Activated CD4-positive, CD25-positive, alpha-beta regulatory T cell (primary cell): ENCODE measurements at places on chromosomes 7 and 10.

DNA sequence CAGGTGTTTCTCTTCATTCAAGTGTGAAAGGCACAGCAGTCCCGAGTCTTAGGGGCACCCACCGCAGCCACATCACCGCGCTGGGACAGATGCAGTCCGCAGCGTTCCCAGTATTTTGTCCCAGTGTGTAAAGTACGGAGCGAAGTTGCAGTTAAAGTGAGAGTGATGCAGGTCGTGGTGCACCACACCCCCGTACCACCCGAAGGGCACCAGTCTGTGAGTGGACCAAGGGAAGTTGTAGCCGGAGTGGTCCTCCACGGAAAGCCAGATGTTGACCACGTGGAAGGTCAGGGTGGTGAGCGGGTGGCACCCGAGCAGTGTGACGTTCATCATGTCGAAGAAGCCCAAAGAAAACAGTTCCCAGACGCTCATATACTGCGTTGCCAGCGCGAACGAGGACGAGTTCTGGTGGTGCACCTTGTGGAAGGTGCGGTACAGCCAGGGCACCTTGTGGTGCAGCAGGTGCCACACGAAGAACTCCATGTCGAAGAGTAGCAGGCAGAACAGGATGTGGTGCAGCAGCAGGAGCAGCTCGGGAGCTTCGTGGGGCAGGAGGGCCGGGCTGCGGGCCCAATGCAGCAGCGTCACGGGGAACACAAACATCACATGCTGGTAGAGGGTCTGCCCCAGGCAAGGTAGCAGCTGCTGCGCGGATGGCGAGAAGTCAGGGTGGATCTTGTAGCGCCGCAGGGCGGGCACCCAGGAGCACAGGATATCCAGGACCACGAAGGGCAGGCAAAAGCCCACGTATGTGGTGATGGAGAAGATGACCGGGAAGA lies 526 bp downstream of the CH25H start:
- DNase-seq, result no peak

DNA sequence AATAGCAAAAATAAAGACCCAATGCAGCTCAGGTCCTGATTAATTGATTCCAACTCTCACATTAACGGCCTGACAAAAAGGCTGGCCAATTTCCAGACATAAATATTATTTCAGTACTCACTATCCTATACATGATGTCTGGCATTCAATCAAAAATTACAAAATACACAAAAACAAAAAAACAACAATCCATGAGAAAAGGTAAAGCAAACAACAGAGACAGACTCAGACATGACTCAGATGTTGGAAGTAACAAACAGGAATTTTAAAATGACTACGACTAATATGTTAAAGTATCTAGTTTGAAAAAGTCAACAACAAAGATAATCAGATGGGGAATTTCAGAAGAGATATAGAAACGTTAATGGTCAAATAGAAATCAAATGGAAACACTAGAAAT lies 152.8 kb downstream of the AMPH start:
- DNase-seq, result no peak

DNA sequence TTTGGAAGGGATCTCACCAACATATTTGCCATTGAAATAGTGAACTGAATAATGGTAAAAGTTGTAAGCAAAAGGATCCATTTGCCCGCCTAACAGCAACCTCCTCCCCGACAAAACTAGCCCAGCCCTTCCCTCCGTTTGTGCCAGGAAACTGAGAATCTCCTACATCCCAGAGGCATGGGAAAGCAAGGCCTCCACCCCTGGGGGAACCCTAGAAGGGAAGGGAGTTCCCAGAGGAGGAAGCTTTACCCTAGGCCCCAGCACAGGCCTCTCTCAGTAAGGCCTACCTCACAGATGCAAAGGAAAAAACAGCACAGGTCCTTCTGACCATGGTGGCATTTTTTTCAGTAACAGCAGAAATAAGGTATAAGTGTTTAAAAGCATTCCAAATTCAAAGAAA lies 229.7 kb downstream of the ELMO1 start:
- DNase-seq, result no peak

DNA sequence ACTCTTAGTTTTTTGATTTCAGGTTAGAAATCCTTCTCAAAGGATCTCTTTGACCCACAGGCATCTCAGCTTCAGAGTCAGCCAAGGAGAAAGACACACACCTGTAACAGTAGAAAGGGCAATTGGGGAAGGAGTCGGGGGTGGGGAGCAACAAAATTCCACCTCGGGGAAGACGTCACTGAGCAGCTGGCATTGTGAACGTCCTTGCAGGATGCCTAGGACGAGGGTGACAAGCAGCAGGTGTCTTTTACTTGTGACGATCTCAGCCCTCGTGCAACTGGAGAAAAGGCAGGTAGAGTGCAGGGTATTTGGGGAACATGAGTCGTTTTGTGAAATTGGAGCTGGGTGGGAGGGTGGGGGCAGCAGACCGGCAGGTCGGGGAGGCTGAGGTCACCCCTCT lies 627.0 kb downstream of the ACTR3B start:
- no peak for DNase-seq

DNA sequence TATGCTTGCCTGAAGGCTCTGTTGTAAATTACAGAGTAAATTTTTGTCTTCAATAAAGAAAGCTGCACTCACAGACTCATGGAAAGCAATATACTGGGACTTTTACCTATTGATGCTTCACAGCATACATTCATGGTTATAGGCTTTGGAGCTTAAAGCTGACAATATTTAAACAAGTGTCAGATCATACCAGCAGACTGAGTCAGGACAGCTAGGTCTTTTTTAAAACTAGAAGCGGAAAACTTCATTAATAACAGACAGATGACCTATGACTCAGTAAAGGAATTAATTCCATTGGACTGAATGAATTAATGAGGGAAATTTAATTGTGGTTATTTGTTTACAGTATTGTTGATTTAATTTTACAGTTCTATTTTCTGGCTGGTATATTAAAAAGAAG lies 165.8 kb upstream of the DGKB start:
- no peak for DNase-seq

DNA sequence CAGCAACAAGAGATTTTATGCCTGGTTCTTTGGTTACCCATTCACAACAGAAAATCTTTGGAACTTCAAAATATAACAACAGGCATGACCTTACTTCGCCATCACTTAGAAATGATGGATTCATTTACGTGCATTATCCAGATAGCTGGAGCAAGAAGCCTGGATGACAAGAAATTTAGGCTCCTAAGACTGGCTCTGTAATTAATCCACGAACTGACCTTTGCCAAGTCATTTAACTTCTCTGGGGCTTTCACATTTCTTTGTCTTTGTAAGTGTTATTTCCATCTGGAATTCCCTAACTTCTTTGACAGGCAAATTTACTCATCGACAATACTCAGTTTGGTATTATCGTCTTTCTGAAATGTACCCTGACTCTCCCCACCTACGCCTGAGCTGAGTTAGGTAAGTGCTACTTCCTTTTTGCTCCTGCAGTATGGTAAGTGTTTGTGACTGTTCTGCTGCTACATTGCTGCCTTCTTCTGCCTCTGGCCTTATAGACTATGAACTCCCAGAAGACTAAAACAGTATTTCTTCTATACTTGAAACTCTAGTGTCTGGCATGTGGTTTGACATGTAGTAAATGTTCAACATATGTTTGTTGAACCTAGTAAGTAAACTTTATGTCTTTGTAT lies 5.5 kb upstream of the MDFIC start:
- DNase-seq, result no peak

DNA sequence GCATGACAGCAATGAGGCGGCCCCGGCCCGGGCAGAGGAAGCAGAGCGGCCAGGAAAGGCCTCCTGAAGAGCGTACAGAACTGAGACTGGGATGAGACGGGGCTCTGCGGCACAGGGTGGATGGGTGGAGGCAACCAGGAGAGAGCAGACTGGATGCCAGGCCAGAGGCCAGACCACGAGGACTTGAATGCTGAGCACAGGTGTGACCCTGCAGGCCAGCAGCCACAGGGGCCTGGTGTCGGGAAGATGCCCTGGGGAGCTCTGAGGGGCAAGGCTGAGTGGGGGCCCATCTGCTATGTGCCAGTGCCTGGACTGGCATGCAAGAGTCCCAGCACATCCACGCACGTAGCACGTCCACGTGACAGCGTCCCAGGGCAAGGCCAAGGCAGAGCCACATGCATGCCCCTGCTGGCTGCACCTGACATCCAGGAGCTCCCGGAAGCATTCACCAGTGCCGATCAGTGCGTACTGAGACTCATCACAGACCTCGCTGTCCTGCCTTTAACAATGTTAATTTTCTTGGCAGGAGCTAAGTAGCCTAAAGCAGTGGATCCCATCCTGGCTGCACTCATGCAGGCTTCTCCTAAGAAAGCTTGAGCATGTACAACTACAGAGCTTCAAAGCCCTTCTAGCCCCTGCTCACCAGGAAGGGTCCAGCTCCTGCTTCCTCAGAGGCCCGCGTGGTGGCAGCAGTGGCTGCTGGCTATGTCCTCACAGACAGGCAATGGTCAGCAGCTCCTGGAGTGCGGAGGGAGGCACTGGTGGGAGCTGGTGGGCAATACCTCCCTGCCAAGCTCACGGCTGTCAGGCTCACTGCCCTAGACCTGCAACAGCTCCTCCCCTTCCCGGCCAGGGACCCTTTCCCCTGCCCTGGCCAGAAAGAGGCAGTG lies 18.0 kb downstream of the GRID1 start:
- DNase-seq, result no peak

DNA sequence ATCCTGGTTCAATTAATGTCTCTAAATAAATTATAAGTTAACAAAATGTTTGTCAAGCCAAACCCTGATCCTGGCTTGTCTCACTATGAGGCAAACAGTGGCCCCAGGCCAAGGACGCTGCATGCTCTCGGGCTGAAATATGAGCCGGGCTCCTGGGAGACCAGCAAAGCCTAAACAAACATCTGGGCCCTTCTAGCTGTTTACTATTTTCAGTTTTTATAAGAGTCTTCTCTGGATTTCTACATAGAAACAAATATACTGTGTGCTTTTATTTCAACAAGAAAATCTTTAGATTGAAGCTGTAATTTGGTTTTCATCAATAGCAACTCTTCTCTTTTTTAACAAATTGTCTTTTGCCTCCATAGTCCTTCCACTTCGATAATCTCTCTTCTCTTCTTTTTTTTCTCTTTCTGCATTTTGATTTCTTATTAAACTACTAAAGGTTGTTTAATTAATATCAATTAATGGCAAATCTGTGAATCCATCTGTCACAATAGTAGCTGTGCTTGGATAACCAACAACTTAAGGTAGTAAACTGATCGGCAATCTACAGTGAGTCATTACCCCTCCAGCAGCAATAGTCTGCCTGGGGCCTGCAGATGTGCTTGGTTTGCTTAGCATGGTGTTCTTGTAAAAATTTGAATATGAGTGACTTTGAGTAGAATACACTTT lies 83.3 kb upstream of the DNAJC1 start:
- DNase-seq, result no peak

- DNase-seq, result no peak
Observed at GRCh38 chr7:98105942-98106544, 619 bp upstream of the LMTK2 start.

- DNase-seq, result no peak
Observed at GRCh38 chr10:7265396-7266123, 145.3 kb downstream of the SFMBT2 start.

DNA sequence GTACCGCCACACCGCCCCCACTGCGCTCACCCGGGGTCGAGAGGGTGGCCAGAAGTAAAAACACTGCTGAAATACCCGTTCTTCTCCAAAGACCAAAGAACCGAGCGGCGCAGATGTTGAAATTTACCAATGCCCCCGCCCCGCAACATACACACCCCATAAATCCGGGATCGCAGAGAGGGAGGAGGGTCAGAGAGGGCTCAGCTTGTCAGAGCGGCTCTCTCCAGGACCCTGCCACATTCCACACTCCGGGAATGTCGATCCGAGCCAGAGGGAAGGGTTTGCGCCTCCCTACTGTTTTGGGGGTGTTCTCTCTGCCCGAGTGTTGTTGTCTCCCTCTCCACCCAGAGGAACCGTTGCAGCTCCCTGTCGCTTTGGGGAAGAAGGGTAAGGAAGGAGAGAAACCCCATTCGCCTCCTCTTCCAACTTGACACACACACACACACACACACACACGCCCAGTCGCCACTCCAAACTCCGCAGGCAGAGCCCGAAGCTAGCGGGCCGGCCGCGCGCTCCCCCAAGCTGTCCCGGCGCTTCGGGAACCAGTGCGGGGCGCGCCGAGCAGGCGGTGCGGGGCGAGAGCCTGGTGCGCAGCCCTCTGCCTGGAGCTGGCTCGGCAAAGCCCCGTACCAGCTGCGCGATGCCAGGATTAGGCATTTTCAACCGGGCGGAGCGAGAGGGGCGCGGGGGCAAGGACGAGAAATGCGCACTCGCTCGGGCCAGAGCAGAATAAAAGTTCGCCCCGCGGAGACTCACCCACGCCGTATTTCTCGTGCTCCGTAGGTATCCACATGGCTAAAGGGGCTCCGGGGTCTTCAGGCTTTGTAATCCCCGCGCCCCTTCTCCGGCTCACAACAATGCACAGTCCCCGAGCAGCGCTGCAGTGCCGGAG lies 609 bp downstream of the DOCK4 start:
- no peak for DNase-seq

- DNase-seq, result no peak
Observed at GRCh38 chr10:49830016-49830415, 67.9 kb upstream of the OGDHL start.

DNA sequence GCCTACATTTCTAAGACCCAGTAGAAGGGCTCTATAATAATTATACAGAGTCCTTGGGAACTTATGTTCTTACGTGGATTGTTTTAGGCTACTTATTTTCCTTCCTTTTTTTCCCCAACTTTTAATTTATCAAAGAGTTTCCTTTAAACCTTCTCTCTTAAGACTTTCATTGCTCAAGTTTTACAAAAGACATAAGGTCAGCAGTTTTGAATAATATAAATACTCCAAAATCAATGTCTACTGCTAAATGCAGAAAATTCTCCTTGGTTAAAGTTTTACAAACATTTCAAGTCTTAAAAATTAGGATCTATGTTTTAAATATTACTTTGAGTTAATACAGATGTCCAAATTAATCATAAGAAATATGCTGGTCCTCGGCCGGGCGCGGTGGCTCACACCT lies 97.0 kb downstream of the LARP4B start:
- DNase-seq, result no peak

DNA sequence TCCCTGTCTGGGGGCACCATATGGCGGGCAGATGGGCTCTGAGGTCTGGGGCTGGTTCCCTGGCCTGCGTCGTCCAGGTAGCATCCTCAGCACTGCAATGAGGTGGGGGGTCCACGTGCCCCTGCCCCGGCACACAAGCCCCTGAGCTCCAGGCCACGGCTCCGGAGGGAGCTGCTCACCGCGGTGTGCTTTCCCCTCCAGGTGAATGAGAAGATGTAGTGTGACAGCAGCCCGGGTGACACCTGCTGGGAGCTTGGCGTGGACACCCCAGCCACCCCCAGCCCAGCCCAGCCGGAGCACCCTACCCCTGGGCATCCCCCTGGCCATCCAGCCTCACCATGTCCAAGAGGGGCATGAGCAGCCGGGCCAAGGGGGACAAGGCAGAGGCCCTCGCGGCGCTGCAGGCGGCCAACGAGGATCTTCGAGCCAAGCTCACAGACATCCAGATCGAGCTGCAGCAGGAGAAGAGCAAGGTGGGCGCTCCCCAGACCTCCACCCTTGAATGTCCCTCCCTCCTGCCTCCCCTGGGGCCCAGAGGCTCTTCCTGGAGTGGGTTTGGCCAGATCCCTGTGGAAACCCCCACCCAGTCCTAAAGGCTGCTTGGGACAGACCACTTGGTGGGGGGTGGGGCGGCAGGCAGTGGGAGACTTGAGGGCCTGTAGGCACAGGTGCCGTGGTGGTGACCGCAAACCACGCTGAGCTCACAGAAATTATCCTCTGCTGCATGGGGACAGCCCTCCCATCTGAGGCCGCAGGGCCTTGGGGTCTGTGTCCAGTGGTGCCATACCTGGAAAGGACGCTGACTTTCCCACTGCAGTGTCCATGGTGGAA lies 38.9 kb downstream of the JAKMIP3 start:
- no peak for DNase-seq
